Ecto neural progenitor cell (in vitro differentiated cells): ENCODE measurements at places on chromosomes 12 and 14.

- no peak for DNase-seq
Measured at GRCh38 chr14:99460793-99461192, 19.9 kb downstream of the SETD3 start.

DNA sequence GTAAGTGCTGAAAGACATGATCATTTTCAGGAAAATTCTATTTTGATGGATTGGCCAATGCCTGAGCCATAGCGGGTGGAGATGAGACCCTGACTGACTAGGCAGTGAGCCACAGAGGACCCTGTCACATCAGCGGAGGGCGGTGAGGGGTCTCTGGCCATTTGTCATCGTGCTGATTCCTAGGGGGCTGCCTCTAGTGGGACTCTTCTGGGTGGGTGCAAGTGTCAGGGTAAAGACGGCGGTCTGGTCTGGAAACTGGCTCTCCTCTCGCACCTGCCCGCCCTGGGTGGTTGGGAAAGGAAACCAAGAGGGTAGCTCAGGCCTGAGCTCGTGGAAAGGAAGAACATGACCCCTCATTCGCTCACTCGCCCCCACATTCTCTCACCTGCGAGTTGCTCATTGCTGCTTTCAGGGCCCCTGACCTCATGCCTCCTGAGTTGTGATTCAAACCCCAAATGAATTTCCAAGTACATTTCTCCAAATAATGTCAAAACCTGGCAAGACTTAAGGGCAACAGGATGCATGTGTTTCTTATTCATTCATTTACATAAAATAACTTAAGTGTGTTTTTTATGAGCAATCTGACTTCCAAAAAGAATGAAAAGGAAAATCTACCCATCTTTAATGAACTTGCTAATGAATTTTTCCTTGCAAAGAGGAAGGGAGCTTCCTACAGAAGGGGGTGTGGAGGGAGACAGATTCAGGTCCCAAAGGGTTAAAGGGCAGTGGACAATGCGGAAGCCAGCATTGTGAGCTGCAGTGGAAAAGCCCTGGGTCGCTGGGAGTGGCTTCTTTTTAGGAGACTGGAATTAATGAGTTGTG, 12.8 kb downstream of the MEG3 start:
- no peak for DNase-seq

- no peak for DNase-seq
Measured at GRCh38 chr12:11798856-11799501, 149.5 kb downstream of the ETV6 start.

DNA sequence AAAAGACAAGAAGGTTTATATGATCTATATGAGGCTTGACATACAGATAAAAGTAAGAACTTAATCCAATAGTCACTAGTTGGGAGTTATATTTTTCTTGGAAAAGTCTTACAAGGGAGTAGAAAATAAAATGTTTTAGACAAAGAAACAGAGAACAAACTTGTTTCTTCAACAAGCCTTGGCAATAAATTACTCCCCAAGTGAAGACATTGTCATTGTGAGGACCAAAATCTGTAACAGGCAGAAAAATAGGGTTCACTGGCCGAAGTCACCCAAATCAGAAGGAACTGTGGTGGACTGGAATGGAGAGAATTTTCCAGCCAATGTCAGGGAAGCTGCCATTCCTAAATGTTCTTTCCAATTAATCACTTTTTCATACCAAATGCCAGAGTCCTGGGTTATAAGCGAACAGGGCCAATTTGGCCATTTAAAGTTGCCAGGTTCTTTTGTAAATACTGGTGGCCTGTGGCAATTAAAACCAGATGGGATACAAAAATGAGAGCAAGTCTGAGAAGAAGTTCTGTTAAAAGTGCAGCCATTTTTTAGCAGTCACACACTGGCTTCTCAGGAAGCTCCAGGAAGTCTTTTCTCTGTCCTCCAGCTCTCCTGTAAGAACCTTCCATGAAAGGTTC, 117.3 kb upstream of the OVCH1 start:
- DNase-seq, result no peak

GRCh38 chr12:112924986-112925385, 13.3 kb upstream of the OAS3 start:
- no peak for DNase-seq

GRCh38 chr14:72781561-72782508, 112.1 kb downstream of the DPF3 start:
- DNase-seq, result no peak

- DNase-seq, result no peak
Measured at GRCh38 chr14:67881225-67881624, 61.6 kb downstream of the RAD51B start.

- DNase-seq, result no peak
Measured at GRCh38 chr14:89215114-89215513, 201.9 kb downstream of the FOXN3 start.

- no peak for DNase-seq
Measured at GRCh38 chr12:95473231-95473883, 595 bp upstream of the METAP2 start.

DNA sequence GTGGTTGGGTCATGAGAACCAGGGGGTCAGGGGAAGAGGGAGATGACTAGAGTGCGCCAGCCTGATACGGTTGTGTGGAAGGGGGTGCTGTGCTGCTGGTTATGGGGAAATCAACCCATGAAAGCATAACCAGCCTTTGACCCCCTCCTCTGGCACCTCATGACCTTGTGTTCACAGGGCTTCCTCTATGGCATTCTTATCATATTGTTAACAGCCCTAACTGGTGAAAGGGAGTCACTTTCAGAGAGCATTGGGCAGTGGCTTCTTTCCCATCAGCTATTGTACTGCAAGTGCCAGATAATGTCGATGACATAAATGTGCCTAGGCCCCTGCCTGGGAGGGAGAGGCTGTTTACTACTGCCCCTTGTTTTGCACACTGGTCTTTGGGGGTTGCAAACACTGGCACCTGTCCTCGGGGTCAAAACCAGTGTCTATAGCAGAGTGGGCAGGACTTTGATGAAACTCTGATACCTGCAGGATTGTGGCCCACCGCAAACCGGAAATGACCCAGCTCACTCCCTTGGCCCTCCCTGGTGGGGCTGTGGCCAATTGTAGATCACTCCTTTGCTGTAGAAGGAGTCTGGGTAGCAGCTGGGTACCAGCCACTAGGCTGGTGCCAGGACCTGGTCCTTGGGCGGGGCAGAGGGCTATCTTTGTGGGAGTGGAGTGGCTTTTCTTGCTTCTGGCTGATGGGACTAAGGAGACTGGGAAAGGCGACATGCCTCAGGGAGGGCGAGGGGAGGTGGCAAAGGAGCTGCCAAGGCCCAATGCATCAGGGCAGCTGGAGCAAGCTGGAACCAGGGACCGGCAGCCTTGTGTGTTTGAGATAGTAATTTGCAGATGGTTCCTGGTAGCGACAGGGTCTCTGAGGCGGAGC, 634 bp upstream of the TMEM63C start:
- no peak for DNase-seq

DNA sequence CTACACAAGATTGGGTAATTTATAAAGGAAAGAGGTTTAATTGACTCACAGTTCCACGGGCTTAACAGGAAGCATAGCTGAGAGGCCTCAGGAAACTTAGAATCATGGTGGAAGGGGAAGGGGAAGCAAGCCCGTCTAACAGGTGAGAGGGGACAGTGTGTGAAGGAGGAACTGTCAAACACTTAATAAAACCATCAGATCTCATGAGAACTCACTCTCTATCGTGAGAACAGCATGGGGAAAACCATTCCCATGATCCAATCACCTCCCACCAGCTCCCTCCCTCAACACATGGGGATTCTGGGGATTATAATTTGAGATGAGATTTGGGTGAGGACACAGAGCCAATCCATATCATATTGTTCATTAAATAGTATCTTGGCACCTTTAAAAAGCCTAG, 56.1 kb downstream of the EPS8 start:
- no peak for DNase-seq

GRCh38 chr14:100065942-100066574, 836 bp downstream of the EVL start:
- no peak for DNase-seq

DNA sequence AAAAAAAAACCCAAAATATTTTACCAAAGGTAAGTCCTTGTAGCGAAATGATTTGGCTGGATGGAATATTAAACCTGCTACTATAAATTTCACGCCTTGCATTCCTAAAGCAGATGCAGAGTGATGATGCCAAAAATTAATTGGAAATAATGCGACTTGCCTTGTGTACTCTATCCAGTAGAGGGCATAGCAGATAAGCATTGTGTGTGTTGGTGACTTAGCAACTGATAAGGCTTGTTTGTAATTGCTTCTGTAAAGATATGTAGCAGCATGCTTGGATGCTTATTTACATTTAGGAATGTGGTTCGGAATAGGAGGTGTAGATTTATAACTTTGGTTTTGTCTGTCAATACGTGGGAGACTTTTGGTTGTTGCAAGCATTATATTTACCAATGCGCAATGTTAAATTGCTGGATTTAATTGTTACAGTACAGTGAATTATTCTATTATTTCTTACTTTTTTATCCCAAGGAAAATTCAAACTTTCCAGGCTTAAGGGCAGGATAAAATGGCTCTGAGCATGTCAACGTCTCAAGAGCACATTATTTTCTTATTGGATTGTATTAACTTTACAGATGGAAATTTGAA, 80.5 kb downstream of the TMEM260 start:
- DNase-seq, result no peak

- no peak for DNase-seq
Measured at GRCh38 chr12:65392491-65392890, 114.0 kb downstream of the MSRB3 start.

DNA sequence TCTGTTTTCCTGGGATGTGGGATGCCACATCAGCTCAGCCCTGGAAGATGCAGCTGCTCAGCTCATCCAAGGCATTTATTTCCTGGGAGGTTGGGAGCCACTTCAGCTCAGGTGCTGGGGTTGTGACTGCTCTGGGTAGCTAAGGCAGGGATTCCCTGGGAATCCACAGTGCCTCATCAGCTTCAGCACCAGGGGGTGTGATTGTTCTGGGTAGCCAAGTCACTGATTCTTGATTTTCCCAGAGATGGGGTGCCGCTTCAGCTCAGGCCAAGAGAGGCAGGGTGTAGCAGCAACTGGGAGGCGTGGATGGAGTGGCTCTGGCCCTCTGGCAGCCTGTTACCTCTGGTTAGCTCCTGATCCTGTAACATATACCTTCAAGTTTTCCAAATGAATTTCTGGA, 81.3 kb upstream of the PRMT8 start:
- peak; percentile 30 for DNase-seq

DNA sequence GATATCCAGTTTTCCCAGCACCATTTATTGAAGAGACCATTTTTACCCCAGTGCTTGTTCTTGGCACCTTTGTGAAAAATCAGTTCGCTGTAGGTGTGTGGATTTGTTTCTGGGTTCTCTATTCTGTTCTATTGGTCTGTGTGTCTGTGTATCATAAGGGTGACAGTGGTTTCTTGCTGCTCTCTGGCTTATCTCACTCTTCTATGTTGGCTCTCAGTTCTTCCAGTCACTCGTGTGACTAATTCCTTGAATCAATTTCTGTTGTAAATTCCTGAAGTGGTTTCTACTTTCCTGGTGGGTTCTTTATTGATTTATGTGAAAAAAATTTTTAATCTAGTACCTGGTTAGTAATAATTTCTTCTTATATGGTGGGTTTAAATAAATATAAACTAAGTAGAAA, 58.3 kb downstream of the OTOGL start:
- no peak for DNase-seq

- no peak for DNase-seq
Measured at GRCh38 chr12:76634133-76634532, 74.6 kb upstream of the OSBPL8 start.

DNA sequence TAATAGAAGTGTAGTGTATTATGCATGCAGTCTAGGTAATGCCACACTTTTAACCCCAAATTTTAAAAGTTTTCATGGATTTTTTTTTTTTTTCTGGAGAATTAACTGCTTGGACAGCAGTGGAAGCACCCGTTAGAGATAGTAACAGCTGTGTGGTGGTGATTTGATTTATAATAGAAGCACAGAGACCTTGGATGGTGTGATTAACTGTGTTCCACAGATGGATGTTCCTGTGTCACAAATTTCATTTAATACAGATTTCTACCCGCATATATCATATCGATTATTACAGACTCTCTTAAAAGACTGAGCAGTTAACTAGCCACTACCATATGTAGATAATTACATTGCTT, 47.0 kb downstream of the IFT81 start:
- DNase-seq, result no peak

DNA sequence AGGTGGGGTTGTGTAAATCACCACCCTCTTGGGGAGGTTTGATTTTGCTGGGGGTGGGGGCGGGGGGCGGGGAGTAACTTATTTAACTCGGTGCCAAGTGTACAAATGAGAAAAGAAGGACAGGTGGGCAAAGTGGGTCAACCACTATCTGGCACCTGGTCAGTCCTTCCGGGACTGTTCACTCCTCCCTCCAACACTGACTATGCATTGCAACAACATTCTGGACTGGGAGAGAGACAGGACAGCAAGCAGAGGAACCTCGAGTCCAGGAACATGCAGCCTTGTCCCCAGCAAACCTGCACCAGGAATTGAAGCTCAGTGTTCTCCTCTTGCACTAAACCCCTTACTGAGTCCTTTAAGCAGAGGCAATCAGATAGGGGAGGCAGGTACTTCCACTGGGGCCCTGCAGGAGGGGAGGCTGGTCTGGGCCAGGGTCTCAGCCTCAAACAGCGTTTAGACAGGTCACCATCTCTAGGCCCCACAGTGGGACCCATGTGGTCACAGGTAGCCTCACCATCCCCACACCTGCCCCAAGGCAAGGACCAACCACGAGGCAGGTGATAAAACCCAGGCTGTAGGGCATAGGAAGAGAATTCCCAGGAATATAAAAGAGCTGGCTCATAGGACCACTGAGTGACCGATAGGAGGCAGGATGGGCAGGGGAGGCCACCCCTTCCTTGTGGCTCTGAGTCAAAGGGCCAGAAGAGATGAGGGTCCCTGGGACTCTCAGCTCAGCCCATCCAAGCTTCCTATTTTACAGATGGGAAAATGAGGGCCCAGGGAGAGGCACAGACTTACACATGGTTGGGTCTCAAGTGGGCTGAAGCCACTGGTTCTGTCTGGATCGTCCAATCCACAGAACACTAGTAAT, 9.8 kb downstream of the CCDC85C start:
- no peak for DNase-seq

GRCh38 chr12:54028314-54029201, at the start of gene HOXC6:
HOXC6 (plus strand) TSS chr12:54028440; CDS start chr12:54028522, 82 bp downstream.
- DNase-seq, result peak; percentile 67

DNA sequence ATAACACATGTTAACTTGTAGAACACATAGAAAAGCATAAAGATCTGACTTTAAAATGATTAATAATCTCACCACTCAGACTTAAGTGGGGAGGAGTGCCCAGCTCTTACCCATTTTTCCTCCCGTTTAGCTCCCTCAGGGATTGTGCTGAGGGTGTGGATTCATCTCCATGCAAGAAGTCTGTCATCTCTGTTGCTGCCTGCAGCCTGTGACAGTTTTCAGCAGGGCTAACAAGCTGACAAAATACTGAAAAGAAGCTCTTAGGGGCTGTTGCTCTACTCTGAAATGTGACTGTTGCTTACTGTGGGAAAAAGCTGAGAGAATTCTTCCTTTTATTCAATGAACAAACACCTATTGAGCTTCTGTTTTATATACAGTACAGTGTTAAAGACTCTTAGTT, 216.2 kb downstream of the CPNE8 start:
- DNase-seq, result no peak
